ENCODE measurements at places on chromosomes 7 and 10.

- DNase-seq = no peak
Observed at GRCh38 chr10:93722550-93722949, 20.2 kb upstream of the FRA10AC1 start.

DNA sequence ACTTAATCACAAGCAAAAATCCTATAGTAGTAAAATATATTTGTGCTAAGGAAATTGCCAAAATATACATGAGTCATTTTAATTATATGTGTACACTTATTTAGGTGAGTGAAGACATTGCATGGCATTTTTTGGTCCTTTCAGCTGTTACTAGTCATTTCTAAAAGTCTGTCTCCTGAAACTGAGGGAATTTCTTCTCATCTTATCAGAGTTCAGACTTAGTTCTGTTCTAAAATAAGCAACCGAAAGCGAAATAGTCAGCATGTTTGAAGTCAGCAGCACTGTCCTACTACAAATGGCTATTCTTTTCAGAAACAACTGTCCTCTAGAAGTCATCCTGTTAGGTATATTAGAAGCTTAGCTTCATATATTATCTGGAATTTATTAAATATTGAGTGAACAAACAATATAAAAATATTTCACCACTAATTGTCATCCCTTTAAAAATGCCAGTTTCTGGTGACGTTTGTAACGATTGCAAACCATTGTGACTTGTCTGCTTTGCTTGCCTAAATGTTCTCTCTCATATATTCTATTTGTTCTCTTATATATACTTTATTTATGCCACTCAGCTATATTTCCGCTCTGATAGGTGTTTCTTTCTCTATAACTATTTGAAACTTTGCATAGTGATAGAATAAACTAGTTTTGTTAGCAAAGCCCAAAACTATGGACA, 227.4 kb upstream of the KAT6B start:
- no peak for DNase-seq

GRCh38 chr7:83672157-83672556, 23.2 kb upstream of the SEMA3E start:
- DNase-seq = no peak

- no peak for DNase-seq
Observed at GRCh38 chr7:140610204-140611165, 30.1 kb downstream of the DENND2A start.

DNA sequence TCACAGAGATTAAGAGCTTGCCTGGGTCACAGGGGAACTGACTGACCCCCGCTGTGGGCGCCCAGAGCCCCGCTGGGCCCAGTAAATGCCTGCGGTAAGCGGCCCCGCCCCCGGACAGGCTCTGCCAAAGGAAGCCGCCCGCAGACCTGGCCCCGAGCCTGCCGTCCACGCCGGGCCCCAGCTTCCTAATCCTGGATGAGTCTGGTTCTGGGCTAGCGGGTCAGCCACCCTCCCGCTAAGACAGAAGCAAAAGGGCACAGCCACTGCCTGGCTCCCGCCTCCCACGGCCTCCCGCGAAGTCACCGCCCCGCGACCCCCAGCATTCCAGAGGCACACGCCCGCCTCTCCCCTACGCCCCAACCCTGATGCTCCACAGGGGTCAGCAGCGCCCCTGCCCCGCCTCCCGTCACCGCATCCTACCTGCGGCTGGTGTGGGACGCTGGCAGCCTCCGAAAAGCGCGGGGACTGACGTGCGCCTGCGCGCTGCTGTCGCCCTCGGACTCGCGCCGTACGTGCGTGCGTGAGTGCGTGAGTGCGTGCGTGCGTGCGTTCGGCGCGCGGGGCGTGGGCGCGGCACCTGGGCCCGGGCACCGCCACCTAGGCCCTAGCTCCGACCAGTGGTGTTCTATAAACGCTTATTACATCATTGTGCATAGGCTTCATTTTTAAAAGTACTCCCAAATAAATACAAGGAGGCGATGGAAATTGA, at the start of gene FIGNL1:
Gene FIGNL1 (minus strand): TSS at position 470 of the 709 bp plus-strand sequence. CDS start 3,063 bp downstream, outside the sequence.
- DNase-seq = peak; percentile 23

DNA sequence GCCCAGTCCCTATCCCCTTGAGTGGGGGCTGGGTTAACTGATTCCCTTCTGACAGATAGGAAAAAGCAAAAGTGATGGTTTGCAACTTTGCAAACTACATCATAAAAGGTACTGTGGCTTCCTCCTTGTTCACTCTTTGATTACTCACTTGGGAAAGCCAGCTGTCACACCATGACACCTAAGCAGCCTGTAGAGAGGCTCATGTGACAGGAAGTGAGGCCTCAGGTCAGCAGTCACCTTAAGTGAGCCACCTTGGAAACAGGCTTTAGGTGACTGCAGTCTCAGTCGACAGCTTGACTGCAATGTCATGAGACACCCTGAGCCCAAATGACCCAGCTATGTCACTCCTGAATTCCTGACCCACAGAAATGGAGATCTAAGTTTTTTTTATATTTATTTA, 4.3 kb upstream of the CHCHD2 start:
- DNase-seq = no peak

GRCh38 chr7:94170836-94171235, 166.7 kb upstream of the BET1 start:
- DNase-seq = no peak

DNA sequence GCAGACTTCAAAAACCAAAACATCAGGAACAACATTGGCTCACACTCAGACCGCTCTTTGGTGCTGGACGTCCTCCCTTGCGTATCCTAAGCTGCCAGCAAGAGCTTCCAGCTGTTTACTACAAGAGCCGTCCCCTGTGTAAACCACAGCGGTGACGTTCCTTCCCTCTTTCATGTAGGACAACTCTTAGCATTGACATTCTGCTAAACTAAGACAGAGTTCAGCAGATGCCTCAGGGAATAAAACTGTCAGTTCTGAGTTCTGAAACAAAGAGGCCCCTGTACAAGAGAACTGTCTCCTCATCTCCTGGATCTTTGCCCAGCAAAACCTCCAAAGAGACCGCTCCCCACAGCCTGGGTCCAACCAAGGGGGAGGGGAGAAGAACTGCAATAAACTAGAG, 57.8 kb upstream of the OPALIN start:
- DNase-seq = no peak

- no peak for DNase-seq
Observed at GRCh38 chr7:50196719-50197118, 103.7 kb upstream of the ZPBP start.

- DNase-seq = no peak
Observed at GRCh38 chr7:156160811-156161210, 348.5 kb upstream of the SHH start.

- DNase-seq = no peak
Observed at GRCh38 chr10:32049113-32049512, 7.1 kb downstream of the KIF5B start.

GRCh38 chr7:86013662-86014061, 630.0 kb upstream of the GRM3 start:
- DNase-seq = no peak

GRCh38 chr10:80046629-80047441, 31.6 kb upstream of the TMEM254 start:
- DNase-seq = no peak

DNA sequence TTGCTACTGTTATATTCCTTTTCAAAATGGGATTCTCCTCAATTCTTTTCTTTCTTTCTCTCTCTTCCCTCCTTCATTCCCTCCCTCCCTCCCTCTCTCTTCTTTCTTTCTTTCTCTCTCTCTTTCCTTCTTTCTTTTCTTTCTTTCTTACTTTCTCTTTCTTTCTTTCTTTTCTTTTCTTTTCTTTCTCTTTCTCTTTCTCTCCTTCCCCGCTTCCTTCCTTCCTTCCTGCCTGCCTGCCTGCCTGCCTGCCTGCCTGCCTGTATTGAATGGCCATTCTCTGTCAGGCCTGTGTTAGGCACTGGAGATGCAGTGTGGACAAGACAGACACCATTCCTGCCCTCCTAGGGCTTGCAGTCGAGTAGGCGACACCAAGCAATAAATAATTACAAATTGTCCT, 11.5 kb downstream of the CNNM1 start:
- DNase-seq = no peak

DNA sequence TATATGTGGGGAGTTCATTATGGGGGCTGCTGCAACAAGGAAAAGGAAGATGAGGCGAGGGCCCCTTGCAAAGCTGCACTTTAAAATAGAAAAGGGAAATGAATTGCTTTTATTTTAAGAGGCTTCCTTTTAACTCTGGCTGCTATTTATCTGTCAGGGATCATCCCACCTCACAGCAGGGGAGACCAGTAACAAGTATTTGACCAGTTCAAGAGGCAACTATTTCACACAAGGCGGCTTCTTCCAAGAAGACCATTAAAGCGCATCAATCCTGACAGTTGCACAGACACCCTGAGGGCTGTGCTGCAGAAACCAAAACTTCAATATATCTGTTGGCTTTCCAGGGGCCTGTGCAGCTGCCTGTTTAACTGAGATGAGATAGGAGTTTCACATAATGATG, 1009.2 kb downstream of the SORCS3 start:
- no peak for DNase-seq

DNA sequence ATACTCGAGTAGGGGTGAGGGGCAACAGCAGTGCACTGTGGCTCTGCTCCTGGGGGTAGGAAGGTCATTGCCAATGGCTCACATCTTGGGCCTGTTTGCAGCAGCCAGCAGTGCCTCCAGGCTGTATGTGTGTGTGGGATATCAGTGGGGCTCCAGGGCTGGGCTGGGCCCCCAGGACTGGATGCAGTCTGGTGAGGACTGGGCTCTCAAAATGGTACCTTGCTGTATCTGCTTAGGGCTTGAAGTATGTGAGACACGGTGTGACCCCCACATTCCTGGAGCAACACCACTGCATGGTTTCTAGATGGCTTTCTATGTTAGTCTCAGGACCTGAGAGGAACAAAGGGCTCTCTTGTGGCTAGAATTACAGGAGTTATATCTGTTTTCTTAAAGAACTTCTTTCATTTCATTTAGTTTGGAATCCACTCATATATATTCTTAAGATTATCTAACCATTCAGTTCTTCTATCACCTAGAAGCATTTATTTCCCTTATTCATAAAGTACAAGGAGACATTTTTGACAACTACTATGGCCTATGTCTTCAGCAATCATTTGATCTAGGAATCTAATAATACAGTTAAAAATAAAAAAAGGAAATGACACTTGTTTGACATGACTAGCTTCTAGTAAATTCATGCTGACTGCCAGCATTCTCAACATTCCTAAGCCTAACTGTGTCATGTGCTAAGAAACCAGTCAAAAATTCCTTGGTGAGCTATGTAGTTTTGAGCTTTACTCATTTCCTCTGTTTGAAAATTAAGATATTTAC, 443.2 kb upstream of the SEMA3A start:
- DNase-seq = peak; percentile 76

- DNase-seq = no peak
Observed at GRCh38 chr10:48480397-48481374, 124.2 kb downstream of the ARHGAP22 start.

GRCh38 chr10:31871266-31872065, 57.2 kb downstream of the ARHGAP12 start:
- DNase-seq = no peak

DNA sequence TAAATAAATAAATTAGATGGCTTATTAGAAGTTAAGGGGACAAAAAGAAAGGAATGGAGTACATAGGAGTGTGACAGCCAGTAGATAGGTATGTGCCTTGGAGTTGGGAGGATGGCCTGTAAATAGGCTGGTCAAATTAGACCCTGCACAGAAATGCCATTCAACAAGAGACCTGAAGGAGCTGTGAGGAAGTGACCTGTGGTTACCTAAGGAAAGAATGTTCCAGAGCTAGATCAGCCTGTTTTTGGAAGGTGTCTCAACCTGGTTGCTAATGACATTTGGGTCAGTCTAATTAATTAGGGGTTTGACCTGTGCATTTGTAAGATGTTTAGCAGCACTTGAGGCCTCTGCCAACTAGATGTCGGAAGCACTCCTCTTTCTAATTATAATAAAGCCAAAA, 315.3 kb upstream of the PLXDC2 start:
- DNase-seq = no peak

GRCh38 chr10:125006188-125006680, 64.3 kb downstream of the ZRANB1 start:
- no peak for DNase-seq

DNA sequence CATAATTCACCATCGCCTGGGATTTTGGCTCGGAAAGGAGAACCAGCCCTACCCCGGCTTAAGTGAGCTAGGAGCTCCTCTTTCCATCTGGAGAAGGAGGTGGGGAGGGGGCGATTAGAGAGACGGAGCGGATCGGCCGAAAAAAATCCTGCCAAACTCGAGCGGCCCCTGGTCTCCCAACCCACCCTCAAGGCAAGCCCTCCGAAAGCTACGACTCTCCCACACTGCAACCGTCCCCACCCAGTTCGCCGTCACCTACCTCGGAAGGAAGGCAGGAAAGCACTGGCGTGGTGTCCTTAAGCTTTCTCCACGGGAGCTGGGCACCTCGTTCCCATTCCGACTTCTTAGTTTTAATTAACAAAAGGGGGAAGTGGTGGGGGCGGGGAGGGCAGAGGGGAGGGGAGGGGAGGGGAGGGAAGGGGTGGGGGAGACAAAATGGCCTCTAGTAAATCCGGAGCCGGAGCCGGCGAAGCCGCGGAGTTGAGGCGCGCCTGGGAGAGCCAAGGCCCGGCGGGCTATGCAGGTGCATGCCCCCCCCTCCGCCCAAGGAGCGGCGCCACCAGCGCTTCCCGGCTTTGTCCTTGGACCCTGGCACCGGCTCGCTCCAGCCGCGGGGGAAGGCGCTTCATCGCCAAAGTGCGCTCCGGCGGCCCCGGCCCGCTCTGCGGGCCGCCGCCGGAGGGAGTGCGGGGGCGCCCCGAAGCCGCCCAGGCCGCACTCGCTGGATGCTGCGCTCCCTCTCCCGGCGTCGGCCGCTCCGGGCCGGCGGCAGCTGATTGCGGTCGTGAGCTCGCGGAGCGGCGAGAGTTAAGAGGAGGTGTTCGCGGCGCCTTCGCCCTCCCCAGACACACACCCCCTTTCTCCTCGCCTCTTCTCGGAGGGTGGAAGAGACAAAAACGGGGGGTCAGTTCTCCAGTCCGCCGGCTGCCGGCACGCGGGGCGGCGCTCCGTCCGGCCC, at the start of gene LRRC4:
Gene LRRC4 (minus strand): TSS at position 784 of the 958 bp plus-strand sequence. CDS start 797 bp downstream, outside the sequence.
- DNase-seq = no peak

DNA sequence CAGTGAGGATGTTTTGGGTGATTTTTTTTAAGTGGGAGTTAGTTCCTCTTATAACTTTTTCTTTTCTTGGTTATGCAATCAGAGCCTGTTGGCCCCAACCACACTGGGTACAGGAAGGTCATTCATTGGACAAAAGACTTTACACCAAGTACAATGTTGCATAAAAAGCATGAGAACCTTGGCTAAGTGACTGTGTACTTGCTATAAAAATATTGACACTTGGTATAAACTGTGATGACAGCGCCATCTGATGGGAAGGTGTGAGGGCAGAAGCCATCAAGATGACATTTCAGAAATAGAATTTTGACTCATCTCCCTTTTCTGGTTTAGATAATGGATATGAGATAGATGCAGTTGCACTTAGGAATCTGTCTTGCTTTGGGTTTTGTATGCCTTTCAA, 126.4 kb upstream of the CCDC6 start:
- no peak for DNase-seq

DNA sequence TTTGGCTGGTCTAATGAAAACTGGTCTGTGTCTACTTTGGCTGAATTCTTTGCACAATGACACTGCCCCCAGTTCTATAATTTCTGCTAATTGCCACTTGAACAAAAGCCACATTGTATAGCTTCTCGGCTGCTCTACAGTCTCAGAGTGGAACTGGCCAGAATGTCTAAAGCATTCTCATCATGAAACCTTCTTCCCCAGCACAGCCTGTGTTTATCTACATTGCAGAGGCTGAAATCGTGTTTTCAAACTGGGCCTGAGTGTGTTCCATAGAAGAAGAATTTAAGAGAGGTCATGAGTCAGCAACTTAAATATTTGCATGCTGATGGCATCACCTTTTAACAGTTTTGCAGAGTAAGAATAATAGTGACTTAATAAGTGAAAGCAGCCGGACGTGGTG, 177.2 kb downstream of the BUB3 start:
- peak; percentile 32 for DNase-seq

GRCh38 chr10:126895214-126895781, 9.9 kb upstream of the DOCK1 start:
- DNase-seq = no peak

- DNase-seq = no peak
Observed at GRCh38 chr10:80051993-80052392, 26.5 kb upstream of the TMEM254 start.
